Stimulated activated naive CD8-positive, alpha-beta T cell treated with anti-CD3 and anti-CD28 coated beads, Interleukin-15, Interleukin-2, amounts not matched to agents 100 U/mL and 50 U/mL, for 24 hours (primary cell): ENCODE measurements at places on chromosomes 5 and 9.

DNA sequence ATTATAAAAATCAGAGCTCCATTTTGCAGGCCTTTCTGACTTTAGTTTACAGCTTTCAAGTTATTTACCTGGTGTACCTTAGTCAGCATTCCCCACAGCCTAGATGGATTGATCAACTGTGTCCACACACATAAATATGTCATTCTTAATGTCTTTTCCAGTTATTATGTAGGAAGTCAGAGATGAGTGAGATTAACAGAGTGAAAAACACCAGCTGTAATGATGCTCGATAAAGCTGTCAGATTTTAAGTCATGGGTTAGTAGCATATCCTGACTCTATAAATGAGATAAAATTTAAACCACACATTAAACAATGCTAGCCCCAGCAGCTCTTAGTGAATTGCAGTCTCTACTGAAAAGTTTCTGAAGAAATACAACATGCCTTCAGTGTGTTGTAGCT is 48.9 kb downstream of the NUDT12 start:
- DNase-seq, result no peak

GRCh38 chr9:116144038-116144437 is 9.6 kb upstream of the PAPPA start:
- no peak for DNase-seq

- DNase-seq, result no peak
Observed at GRCh38 chr5:150298701-150299451, 3.8 kb downstream of the ARSI start.

- DNase-seq, result no peak
Observed at GRCh38 chr9:90916147-90916734, 114.6 kb downstream of the SYK start.

DNA sequence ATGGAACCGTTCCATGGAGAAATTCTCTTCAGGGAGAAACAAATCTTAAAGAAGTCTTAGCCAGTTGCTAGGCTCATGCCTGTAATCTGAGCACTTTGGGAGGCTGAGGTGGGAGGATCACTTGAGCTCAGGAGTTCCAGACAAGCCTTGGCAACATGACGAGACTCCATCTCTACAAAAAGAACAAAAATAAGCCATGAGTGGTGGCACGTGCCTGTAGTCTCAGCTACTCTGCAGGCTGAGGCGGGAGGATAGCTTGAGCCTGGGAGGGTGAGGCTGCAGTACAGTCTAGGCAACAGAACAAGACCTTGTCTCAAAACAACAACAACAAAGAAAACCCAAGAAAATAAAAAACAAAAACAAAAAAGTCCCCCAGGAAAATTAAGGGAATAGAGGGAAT is 8.2 kb downstream of the HSPB3 start:
- DNase-seq, result no peak

DNA sequence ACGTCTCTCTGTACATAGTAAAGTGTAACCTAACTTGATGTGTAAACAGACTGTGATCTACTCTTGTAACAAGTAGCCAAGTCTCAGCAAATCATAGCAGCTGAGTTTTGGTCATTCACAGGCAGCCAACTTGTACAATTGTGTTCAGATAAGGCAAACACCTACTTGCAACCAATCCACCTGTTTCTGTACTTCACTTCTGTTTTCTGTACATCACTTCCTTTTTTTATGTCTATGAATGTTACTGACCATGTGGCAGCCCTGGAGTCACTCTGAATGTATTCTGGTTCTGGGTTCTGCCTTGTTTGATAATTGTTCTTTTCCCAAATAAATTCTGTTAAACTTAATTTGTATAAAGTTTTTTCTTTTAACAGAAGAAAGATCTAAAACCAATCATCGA is 26.0 kb downstream of the RLN2 start:
- DNase-seq, result no peak

DNA sequence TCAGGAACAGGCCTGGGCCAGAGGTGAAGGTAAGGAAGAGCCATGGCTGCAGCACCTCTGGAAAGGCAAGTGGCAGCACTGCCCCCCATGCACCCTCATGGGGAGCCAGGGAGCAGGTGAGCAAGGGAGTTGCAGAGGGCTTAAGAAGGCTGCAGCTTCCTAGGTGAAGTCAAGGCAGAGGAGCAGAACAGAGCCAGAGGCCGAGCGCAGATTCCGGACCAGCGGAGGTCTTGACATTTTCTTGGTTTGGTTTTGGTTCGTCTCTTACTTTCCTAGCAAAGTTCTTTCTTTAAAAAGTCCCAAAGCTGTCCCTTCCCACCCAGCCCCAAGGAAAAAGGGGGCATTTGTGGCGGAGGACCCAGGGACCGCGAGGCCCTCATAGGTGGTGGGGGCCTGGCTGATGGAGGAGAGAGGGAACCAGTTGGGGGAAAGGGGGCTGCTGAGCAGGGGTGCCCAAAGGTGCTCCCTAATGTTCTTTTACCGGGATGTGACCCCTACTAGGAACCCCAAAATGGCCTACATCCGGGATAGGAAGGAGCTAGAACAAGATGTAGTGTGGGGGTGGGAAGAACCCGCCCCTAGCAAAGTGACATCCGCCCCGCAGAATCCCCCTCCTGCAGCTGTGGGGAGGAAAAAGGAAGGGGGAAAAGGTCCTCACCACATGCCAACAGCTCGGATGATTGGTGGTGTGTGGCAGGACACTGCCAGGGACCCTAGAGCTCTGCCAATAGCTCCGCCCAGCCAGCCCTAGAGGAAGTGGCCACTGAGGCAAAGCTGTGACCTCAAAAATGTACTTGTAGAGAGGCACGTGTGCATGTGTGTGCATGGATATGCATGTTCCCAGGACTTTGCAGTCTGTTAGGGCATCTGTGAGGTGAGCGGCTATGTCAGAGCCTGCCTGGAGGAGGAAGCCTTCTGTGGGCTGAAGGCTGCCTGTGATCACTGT is 914 bp upstream of the CD72 start:
- peak; percentile 80 for DNase-seq

DNA sequence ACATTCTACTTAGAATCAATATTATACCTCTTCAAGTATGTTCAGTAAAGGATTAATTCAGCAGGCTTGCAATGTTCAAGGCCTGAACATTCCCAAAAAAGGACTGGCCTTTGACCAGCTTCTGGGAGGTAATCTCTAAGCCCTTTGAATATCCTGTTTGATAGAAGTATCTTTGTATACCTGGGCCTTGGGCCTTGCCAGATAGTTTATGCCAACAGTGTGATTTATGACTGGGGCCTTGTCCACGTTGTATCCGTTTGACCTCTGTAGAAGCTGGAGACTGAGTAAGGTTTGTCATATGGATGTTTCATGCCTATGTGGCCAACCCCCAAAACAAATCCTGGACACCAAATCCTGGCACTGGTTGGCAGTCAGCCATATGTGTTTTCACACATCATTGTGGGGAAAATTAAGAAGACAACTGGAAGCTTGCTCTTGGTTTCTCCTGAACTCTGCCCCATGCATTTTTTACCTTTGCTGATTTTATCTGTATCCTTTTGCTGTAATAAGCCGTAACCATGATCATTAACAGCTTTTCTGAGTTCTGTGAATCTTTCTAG is 92.1 kb downstream of the RMI1 start:
- DNase-seq, result no peak

- DNase-seq, result no peak
Observed at GRCh38 chr5:172436879-172437369, 17.4 kb downstream of the SH3PXD2B start.

- DNase-seq, result no peak
Observed at GRCh38 chr5:125685771-125686170, 737.4 kb upstream of the GRAMD2B start.

- DNase-seq, result no peak
Observed at GRCh38 chr5:54230936-54231685, 79.3 kb downstream of the ARL15 start.

DNA sequence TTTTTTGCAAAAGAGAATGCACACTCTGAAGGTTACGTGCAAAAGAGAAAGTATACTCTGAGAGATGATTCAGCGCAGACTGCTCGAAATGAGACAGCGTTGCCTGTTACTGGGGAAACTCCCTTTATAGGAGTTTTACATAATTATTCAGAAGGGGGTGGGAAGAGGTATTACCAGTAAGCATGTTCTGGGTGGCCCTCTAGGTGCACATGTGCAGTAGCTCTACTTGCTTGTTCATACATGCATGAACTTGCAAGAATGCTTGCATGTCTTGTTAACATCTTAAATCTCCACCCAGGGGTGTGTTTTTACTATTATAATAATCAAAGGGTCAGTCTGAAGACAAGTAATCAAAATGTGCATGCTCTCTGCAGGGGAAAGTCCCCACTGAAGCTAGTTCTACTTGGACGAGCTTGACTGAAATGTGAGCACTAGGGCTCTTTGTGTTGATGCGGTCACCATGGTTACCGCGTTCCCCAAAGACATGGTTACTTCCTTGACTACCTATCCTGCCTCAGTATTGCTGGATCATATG is 75.5 kb downstream of the SGCD start:
- DNase-seq, result peak; percentile 18

GRCh38 chr5:156237361-156237760 is 89.6 kb upstream of the SGCD start:
- no peak for DNase-seq

GRCh38 chr5:150989695-150990094 is 30.7 kb upstream of the GPX3 start:
- peak; percentile 14 for DNase-seq

GRCh38 chr5:10116594-10116993 is 133.1 kb downstream of the ATPSCKMT start:
- no peak for DNase-seq

GRCh38 chr9:36911601-36912412 is 122.3 kb downstream of the PAX5 start:
- no peak for DNase-seq

- DNase-seq, result no peak
Observed at GRCh38 chr9:121915304-121915625, 177.8 kb downstream of the TTLL11 start.

- DNase-seq, result no peak
Observed at GRCh38 chr5:102532123-102532522, 33.3 kb upstream of the SLCO6A1 start.

DNA sequence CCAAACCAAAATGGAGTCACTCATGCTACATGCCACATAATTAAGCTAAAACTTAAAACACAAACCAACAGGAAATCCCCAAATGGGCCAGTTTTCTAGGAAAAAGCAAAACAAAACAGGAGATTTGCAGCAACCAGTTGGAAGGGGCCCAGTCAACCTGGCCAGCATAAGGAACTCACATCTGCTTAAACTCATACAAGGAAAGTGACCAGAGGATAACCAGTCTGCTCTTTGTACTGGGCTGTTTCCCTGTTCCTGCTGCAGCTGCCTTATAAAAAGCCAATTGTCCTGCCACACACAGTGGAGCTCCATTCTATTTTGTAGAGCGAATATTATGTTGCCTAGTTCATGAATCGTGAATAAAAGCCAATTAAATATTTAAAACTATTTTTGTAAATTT is 29.5 kb upstream of the PTPDC1 start:
- no peak for DNase-seq

DNA sequence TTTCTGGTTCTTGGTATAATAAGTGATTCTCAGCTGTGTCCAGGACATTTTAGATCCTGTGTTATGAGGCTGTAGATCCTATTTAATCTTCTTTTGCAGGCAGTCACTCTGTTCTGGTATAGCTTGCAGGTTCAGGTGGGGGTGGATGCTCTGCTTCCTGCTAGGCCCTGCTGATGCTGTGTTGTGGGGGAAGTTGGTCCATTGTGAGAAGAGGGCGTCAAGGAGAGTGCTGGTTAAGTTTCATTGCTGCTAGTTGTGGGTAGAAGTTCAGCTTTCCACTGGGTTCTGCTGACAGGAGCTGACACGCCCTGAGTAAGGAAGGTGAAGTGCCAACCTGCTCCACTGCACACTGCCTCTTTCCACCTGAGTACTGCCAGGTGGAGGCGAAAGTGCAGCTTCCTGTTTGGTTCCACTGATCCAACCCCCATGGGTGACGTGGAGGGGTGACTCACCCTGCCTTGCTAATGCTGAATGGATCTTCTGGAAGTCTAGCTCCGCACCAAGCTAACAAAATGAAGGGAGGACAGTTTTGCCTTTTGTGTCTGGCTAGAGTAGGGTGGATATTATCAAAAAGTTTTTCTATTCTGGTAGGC is 16.3 kb downstream of the NMRK1 start:
- DNase-seq, result peak; percentile 70

- DNase-seq, result no peak
Observed at GRCh38 chr5:163384669-163385068, 52.7 kb upstream of the CCNG1 start.

DNA sequence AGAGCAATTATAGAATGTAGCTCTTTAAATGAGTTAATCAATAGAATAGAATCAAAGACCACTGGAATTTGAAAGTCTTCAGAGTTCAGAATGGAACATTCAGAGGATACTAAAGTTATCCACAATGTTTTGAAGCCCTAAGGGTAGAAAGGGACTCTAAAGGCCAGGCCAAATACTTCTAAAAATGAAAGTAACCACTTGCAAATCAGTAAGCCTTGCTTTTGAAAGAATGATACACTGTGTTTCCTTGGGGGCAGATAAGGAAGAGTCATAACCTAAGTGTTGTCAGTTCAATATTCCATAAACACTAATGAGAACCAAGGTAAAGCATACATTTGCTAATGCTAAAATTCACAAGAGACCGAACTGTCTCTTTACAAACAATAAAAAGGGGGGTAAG is 813.5 kb downstream of the PTPRD start:
- no peak for DNase-seq

DNA sequence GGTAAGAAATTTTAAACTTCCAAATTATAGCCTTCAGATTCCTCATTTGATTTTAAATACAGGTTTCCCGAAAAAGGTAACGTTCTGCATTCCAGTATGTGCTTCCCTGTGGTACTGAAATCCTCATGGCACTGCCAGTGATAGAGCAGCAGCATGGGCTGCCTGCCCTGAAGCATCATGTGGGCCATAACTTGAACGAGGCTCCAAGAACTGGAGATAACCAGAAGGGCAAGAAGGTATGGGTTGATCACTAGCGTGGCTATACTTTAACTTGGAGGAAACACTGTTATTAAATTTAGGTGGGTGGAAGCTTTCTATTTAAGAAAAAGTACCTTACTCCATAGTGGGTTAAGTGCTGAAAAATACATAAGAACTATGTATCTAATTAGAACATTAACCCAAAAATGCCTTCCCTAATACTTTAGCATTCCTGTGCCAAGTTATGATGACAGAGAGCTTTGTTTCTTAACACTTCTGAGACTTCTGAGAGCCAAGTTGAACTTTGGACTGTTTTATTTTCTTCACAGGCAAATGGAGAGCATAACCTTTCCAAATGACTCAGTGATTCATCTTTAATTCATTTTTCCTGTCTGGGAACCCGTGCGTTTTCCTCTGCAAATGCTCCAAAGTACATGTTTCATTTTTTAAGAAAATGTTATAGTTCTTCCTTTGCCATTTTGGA is 191.5 kb upstream of the GNA14 start:
- DNase-seq, result no peak

- DNase-seq, result no peak
Observed at GRCh38 chr9:120324996-120325642, 254.8 kb downstream of the CDK5RAP2 start.

DNA sequence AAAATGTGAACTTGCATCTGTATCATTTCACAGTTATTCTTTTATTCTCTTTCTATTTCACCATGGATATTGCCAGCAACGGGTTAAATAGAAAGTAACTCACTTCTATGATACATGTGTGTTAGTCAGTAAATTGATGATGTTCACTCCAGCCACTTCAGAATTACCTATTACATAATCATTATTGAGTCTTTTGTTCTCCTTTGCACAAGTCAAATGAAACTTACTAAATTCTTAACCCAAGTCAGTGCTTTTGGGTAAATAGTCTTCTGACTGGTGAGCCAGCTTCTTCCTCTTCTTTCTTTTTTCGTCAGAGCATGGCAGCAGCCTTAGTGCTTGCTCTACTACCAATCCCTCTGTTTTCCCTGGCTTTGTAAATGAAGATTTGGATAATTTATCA is 344.3 kb downstream of the RAB3C start:
- DNase-seq, result no peak

- DNase-seq, result no peak
Observed at GRCh38 chr5:94240596-94240992, 377.8 kb downstream of the KIAA0825 start.
